Activated CD8-positive, alpha-beta T cell treated with anti-CD3 and anti-CD28 coated beads, Interleukin-2, amount 10 ng/mL, durations not matched to agents 7 days and 5 days (primary cell): ENCODE measurements at places on chromosomes 3 and 15. TPM values are rescaled to one million over a fixed set of nuclear protein-coding genes. Genes with fewer than 3 reads are reported as not detected.

TEX264 gene
- 65.0 TPM for total RNA-seq

CLDN18 gene
- total RNA-seq = not detected

CNTN4 gene
- not detected for total RNA-seq

ICE2 gene
- 71.4 TPM for total RNA-seq

OSBPL10 gene
- 0.05 TPM for total RNA-seq

MYZAP gene
- total RNA-seq = not detected
